ENCODE measurements at places on chromosomes 16 and 17.
A peak's percentile ranks its signal among the peaks of the same experiment; 100 is the strongest.

GRCh38 chr16:75011634-75012307 lies 12.9 kb downstream of the ZNRF1 start:
- DNase-seq = peak; percentile 72

DNA sequence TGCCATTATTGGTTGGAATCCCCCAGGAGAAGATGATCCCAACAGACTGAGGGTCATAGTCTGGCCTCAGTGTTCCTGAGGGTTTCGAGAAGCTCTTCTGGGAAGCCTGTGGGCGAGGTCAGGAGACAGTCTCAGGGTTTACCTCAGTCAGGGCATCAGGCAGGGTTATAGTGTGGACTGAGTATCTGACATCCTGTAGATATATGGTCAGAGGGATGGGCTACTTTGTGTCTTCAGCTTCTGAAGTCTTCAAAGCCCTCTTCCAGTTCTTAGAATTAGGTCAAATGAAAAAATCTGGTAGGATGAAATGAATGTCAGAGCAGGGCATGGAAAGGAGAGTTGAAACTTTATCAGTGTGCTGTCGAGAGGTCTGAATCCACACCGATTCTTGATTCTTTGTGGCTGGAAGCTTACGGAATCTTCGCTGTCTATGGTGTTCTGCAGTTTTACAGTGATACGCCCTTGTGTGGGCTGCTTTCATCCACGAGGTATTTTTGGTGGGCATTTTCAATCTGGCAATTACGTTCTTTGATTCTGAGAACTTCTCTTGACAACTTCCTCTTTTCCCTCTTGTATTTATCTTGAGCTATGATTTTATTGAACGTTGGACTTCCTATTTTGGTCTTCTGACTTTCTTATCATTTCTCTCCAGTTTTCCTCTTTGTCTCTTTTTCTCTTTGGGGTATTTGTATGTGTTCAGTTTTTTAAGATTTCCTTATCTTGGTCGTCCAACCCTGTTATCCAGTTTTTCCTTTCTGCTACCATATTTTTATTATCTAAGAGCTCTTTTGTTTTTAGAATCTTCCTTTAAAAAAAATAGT lies 30.4 kb downstream of the BPTF start:
- DNase-seq = no peak

DNA sequence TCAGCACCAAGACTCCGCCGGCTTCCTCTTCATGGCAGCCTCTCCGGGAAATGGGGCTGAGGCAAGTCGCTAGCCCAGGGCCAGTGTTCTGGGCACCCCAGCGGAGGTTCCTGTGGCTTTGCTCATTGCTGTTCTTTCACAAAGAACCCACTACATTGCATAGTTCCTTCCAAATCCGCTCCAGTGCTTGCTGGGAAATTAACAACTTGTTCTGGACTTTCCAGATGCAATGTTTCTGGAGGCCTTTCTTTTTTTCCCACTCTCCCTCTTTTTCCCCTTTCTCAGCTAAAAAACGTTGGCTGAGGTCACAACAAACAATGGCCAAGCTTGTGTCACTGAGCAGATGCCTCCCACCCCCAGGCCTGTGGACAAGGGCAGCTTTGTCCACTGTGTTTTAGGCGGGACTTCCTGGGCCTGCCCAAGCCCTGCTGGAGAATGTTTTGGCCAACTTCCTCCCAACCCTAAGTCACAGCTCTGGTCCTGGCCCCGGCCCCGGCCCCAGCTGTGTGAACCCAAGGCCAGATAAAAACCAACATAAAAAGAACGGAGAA lies 131.5 kb upstream of the RCVRN start:
- no peak for DNase-seq

GRCh38 chr17:48457080-48457836 lies 27.2 kb upstream of the SKAP1 start:
- DNase-seq = peak; percentile 84

DNA sequence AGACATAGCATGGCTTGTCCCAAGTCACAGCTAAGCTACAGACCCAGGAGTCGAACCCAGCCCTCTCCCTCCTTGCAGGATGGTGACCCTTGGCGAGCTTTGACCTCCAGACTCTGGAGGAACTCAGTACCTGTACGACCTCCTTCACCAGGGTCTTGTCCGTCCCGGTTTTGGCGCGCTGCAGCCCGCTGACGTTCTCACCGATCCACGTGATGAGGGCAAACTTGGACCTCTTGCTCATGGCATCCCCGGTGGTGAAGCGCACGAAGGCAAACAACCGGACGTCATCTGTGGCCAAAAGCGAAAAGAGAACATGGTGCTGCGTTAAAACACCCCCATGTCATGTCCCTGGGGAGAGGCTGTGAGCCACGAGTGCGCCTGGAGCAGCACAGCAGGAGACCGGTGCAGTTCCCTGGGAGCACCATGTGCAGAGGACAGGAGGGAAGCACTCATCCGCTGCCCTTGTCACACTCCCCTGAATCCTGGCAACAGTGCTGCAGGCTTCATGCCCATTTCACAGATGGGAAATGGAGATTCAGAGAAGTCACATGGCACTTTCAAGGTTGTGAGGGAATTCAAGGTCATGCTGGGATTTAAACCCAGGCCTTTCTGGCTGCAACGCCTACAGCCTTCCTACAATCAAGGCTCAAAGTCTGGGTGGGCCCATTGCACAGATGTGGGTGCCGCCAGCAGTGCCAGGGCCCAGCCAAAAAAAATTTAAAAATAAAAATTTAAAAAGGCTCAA lies 27.7 kb downstream of the COTL1 start:
- no peak for DNase-seq

DNA sequence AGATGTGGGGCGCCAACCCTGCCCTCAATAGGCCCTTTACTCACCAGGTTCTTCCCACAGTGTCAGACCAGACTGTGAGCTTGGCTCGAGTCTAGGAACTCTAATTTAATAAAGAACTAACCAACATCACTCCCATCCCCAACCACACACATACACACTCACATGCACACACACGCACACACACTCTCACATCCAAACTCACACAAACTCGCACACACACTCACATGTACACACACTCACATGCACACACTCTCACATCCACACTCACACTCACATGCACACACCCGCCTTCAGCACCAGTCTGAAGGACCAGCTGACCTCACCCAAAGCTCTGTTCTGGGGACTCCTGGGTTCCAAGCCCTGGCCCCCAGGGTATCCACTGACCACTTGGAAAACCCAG lies 63.8 kb downstream of the COG7 start:
- no peak for DNase-seq

GRCh38 chr17:42120161-42120769 lies 902 bp downstream of the KAT2A start:
- no peak for DNase-seq

- DNase-seq = no peak
Measured at GRCh38 chr17:75561927-75562603, 25.5 kb upstream of the MYO15B start.

GRCh38 chr16:77057161-77057774 lies 133.7 kb upstream of the MON1B start:
- DNase-seq = no peak

- peak; percentile 80 for DNase-seq
Measured at GRCh38 chr17:16286009-16286946, 67.0 kb downstream of the CENPV start.

- peak; percentile 28 for DNase-seq
Measured at GRCh38 chr17:9987779-9988585, 82.9 kb upstream of the RCVRN start.

DNA sequence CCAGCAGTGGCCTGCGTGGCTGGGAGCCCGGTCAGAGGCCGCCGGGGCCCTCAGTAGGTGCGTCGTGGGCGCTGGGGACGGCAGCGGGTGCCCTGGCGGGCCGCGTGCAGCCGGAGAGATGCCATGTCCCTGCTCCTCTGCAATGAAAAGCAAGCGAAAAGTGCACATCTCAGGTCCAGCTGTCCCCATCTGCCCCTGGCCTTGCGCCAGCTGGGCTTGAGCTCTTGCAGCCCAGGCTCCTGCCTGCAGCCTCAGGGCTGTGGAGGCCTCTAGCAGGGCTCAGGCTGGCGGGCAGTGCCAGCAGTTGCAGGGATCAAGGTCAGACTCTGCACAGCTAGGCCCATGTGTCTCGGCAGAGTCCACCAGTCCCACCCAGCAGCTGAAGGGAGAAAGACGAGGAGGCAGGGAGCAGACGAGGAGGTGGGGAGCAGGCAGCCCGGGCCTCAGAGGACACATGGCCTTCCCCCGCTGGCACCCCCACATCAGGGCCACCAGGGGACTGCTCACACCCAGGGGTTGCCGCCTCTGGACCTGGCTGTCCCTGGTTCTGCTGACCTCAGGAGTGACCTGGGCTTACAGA lies 11.2 kb downstream of the SLC16A3 start:
- DNase-seq = no peak

GRCh38 chr16:85510041-85510659 lies 103.0 kb upstream of the GSE1 start:
- DNase-seq = no peak

- DNase-seq = no peak
Measured at GRCh38 chr17:43740541-43740940, 18.1 kb downstream of the SOST start.

- DNase-seq = no peak
Measured at GRCh38 chr16:10556236-10556635, 24.2 kb downstream of the EMP2 start.

DNA sequence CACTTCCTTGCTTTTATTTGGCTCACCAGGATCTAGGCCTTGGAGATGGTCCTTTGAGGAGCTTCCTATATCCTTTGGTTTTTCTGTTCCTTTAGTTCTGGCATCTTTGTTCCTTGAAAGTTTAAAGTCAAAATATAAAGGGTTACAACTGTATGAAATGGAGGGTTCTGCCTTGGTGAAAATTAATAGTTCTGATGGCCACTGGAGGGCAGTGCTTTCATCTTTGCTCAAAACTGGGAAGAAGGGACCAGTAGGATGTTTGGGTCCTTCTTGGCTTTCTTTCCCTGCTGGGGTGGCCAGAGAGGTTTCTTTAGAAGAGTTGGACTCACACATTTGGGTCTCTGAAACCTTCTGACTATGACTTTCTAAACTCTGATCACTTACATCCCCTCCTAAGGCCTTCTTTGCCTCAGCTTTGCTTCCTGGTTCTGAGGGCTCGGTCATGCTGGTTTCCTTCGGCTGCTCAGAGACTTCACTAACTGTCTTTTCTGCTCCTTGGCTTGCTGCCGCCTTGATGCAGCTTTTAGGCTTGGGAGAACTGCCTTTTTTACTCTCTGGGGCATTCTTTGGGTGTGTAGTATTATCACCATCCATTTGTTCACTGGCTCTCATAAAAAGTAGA lies 10.9 kb upstream of the ITGA2B start:
- DNase-seq = no peak

GRCh38 chr16:54118846-54119245 lies 167.7 kb downstream of the IRX3 start:
- DNase-seq = no peak

- no peak for DNase-seq
Measured at GRCh38 chr16:4407543-4408322, 8.7 kb downstream of the CORO7 start.

DNA sequence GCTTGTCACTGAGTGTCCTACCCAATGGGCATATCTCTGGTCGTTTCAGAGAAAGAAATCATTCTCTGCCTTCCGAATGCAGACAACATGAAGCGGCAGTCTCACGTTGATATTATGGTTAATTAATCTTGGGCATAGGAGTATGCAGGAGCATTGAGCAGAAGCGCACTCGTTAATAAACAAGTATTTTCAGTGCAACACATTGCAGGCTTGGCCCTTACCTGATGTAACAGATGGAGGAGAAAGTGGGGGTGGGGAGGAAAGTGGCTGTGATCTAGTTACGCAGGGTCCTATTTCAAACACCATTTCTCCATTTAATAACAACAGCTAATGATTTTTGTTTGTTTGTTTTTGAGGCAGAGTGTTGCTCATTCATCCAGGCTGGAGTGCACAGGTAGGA lies 414.0 kb upstream of the RBFOX1 start:
- DNase-seq = no peak

GRCh38 chr17:28712032-28712704 lies 480 bp upstream of the PROCA1 start:
- peak; percentile 61 for DNase-seq

DNA sequence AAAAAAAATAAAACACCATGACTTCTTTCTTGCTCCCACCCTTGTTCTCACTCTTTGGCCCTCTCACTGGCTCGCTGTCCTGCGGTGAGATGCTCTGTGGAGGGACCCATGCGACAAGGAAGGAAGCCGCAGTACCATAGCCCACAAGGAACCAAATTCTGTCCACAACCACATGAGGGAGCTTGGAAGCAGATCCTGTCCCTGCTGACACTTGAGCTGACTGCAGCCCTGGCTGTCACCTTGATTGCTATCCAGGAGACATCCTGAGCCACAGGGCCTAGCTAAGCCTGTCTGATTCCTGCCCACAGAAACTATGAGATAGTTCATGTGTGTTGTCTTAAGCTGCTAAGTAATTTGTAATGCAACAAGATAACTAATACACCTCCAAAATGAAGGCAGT lies 4.8 kb upstream of the MT2A start:
- DNase-seq = no peak

- DNase-seq = no peak
Measured at GRCh38 chr16:65069766-65070165, 52.1 kb downstream of the CDH11 start.

DNA sequence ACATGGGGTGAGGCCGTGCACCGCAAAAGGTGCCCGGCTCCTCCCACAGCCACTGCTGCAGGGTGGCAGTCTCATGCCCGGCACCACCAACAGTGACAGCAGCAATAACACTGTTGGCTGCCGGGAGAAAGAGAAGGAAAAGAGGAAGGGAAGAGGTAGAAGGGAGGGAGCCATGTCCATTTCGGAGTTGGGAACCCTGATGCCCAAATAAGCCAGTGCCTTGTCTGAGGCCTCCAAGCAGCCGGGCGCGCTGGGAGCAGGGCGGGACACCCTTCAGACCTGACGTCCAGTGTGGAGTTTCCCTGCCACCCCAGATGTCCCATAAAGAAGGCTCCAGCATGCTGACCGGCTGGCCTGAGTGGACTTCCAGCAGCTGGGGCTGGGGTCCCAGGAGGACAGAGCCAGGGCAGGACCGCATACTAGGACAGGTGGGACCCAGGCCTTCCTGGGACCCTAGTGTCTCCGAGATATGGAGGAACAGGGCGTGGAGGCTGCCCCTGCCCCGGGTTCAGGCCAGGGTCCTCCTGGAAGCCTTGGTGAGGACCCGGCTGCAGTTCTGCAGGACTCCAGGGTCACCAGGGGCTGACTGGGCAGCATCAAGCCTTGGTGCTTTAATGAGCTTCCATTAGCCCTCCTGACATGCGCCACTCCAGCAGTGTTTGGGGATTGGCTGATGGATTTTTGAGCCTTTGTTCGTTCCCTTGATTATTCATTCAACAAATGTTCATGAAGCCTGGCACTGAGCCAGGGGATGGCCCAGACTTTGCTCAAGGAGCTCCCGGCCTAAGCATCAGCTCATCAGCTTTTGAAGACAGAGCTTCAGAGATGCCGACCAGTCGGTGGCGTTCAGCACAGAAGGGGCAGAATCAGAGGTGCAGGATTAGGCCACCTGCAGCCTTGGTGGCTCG lies 223.6 kb upstream of the CIBAR2 start:
- DNase-seq = no peak

- DNase-seq = peak; percentile 40
Measured at GRCh38 chr16:58264961-58265479, 29.8 kb downstream of the PRSS54 start.

- DNase-seq = peak; percentile 80
Measured at GRCh38 chr16:84726079-84726668, 26.4 kb downstream of the USP10 start.
